ENCODE measurements at places on chromosomes 12 and 14.

GRCh38 chr12:52585066-52585465 lies 11.4 kb upstream of the KRT74 start:
- no peak for DNase-seq

DNA sequence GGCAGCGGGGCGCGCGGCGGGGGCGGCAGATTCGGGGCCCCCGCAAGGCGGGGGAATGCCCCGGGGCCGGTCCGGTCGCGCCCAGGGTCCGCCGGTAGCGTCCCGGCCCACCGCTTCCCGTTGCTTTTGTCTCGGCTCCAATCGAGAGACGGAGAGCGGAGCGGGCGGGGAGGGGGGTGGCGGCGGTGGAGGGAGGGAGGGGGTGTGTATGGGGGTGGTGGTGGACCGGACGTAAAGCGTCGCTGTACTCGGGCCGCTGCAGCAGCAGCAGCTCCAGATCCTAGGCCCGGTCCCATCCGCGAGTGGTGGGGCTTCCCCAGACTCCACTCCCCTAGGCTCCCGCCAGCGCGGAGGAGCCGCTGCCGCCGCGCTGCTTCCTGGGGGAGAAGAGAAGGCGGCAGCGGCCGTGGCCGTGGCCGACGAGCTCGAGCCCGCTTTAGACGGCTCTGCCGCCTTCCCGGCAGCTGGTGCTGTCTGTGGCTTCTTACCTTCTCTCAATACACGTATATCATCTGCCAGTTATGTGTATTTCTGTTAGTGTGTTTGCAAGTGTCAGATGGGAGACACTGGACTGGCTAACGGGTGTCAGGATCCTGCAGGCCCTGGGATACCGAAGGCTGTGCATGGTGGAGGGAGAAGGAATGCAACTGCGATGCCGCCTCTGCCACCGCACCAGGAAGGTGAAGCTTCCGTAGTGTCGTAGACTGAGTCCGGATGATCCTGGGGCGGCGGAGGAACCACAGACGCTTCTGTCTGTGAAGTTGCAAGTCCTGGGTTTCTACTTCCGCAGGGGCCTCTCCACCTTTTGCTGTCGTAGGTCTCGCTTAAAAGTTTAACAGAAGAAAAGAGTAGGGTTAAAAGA lies 508 bp downstream of the CNOT2 start:
- DNase-seq = peak; percentile 67

- no peak for DNase-seq
Measured at GRCh38 chr12:1680804-1681492, 9.9 kb upstream of the ADIPOR2 start.

- DNase-seq = no peak
Measured at GRCh38 chr12:104522985-104523722, 66.4 kb downstream of the CHST11 start.

- DNase-seq = no peak
Measured at GRCh38 chr14:50058113-50058512, 58.3 kb downstream of the VCPKMT start.

All from T-helper 9 cell (primary cell).